Right atrium auricular region (tissue), 2 donors: ENCODE measurements at places on chromosomes 1 and 21. TPM values are rescaled to one million over a fixed set of nuclear protein-coding genes. Genes with fewer than 3 reads are reported as not detected.

RCAN3 gene
- 5.0 TPM for total RNA-seq

PTGFRN gene
- 129 TPM for total RNA-seq

ICOSLG gene
- 1.1 TPM for total RNA-seq

- H3K4me3 ChIP-seq: no peak overlapping the region
- no peak overlapping the region for H3K27ac ChIP-seq
- H3K27me3 ChIP-seq: no peaks in the 10 kb centered on the region
- peaks cover 8% of the 10 kb centered on the region for H3K36me3 ChIP-seq
These were observed 52.1 kb downstream of the CD34 start for GRCh38 chr1:207858806-207859205.

DNA sequence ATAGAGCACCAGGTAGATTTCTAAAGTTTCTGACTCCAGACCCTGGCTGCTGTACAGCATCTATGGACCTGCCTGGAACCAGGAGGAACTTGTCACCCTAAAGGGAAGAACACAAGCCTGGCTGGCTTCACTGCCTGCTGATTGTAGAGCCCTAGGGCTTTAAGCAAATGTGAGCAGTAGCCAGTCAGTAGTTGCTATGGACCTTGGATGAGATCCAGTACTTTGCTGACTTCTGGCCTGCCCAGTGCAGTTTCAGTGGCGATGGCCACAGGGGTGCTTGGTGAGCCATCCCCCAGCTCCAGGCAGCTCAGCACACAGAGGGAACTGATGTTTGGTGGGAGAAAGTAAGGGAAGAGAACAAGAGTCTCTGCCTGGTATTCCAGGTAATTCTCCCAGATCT lies 68.4 kb downstream of the ATP6V1G3 start:
- H3K27ac ChIP-seq: no peak overlapping the region
- no peak overlapping the region for H3K4me3 ChIP-seq
- H3K36me3 ChIP-seq: no peaks in the 10 kb centered on the region
- no peaks in the 10 kb centered on the region for H3K4me1 ChIP-seq

GRCh38 chr1:9929431-9930385 lies 13.5 kb downstream of the LZIC start:
- no peaks in the 10 kb centered on the region for H3K27me3 ChIP-seq
- H3K36me3 ChIP-seq: peaks cover 45% of the 10 kb centered on the region
- no peaks in the 10 kb centered on the region for H3K4me1 ChIP-seq
